ENCODE measurements at places on chromosomes 7 and 10.
A peak's percentile ranks its signal among the peaks of the same experiment; 100 is the strongest.

DNA sequence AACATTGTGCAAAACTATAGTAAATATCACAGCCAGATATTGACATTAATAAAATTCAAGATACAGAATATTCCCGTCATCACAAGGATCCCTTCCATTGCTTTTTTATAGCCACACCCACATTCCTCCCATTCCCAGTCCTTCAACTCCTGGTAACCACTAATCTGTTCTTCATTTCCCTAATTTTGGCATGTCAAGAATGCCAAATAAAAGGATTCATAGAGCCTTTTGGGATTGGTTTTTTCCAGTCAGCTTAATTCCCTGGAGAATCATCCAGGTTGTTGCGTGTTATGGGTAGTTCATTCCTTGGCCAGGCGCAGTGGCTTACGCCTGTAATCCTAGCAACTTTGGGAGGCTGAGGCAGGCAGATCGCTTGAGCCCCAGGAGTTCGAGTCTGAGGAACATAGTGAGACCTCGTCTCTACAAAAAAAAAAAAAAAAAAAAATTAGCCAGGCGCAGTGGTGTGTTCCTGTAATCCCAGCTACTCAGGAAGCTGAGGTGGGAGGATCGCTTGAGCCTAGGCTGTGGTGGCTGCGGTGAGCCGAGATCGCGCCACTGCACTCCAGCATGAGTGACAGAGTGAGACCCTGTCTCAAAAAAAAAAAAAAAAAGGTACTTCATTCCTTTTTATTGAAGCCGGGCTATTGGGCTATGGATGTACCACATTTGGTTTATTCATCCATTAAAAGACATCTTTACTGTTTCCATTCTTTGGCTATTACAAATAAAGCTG is 2.7 kb downstream of the OGDH start:
- peak; percentile 29 for DNase-seq

- no peak for DNase-seq
These were observed 58.1 kb downstream of the HECW1 start for GRCh38 chr7:43170571-43170970.

GRCh38 chr10:131563411-131563810 is 251.9 kb upstream of the TCERG1L start:
- no peak for DNase-seq

DNA sequence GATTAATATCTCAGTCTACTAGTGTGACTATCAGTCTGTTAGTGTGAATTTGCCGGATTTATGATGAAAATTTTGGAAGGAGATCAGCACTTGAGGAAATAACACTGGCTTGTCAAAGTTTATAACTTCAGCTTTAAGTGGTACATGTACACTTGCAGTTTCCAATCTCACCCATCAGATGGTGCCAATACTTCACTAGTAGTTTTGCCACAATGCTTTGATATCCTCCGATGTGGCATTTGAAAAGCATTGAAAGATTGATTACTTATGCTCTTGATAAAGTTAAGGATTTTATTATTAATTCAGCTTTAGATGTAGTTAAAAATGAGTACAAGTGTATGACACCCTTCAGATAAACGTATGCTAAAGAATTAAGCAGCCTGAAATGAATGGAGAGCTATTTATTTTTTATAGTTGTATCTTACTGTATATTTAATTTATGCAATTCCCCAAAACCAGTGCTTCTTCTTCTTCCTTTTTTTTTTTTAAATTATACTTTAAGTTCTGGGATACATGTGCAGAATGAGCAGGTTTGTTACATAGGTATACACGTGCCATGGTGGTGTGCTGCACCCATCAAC is 98.2 kb downstream of the ANLN start:
- DNase-seq: peak; percentile 46

GRCh38 chr10:104307576-104308438 is 30.5 kb downstream of the ITPRIP start:
- DNase-seq: no peak

DNA sequence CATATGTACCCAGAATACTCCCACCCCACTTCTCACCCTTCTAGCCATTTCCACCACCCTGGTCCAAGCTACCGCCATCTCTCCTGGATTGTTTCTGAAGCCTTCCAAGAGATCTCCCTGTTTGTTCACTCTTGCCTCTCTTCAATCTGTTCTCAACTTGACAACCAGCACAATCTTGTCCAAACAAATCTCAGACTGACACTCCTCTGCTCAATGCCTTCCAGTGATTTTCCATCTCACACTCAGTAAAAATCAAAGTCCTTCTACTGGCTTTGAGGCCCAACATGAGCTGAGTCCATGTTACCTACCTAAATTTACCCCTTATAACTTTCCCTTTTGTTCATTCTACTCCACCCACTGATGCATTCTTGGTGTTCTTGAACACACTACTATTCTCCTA is 33.2 kb upstream of the TMEM140 start:
- no peak for DNase-seq
